ENCODE measurements at places on chromosomes 6 and 20.

DNA sequence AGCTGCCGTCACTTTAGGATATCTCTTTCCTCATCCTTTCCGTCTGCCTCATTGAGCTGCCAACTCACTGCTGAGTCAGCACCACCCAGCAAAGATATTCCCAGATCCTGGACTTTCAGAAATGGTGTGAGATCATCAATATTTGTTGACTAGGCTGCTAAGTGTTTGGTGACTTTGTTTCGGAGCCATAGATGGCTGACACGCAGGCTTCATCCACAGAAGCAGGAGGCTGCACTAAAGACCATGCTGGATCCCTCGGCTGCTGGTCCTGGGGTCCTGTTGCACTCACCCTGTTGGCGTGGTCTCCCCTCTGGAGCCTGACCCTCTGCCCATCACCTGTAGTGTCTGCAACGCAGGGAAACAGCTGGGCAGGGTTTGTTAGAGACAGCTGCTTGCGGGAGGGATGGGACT is 96.5 kb downstream of the ERMARD start:
- DNase-seq: no peak

GRCh38 chr6:135722679-135723078 is 128.8 kb upstream of the PDE7B start:
- DNase-seq: no peak

DNA sequence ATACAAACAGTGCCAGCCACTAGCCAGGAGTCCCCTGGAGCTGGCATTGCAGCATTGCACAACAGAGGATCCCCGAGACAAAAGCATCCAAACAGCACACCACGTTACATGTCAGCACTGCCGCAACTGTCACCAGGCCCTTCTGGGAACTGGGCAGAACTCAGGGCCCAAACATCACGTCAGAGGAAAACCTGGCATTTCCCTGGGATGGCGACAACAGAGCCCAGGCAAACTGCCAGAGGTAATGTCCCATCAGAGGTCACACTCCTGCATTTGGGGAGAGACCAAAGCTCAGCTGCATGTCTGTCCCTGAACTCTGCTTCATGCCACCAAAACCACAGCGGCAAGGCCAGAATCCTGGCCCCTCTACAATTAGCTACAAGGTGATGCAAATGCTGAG is 36.3 kb downstream of the PPP1R3G start:
- no peak for DNase-seq

GRCh38 chr6:8825726-8826125 is 390.4 kb upstream of the SLC35B3 start:
- DNase-seq: no peak

DNA sequence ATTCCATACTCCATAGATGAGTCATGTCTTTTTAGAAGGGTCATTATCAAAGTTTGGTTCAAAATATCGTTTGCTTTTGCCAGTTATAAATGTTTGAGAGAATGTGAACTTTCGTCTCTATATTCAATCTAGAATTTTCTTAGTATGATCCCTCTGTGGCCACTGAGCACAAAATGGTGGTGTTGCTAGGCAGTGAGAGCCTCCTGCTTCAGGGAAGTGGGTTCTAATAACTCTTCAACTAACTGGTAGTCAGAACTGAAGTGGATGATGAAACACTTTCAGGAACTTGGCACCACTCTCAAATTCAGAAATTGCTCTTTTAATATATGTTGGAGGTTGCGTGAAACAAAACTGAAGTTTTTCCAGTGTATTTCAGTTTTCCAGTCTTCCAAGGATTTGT is 125.0 kb upstream of the DOK5 start:
- DNase-seq: no peak

GRCh38 chr20:62826646-62827310 is 9.9 kb downstream of the COL9A3 start:
- no peak for DNase-seq

DNA sequence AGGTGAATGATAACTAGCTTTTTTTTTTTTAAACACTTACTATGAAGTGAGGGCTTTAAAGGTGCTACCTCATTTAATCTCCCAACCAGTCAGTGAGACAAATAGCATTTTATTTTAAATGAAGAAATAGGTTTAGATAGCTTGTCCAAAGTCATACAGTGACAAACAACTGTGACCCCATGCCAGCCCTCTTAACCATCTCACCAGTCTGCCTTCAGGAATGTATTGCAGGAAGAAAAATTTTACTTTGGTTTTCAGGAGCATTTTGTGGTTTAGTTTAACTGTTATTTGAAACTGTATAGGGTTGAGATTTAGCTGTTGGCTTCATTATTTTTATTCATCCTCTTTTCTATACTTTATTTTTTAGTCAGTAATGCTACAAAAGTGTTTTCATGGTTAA is 18.6 kb downstream of the DSE start:
- DNase-seq: no peak

DNA sequence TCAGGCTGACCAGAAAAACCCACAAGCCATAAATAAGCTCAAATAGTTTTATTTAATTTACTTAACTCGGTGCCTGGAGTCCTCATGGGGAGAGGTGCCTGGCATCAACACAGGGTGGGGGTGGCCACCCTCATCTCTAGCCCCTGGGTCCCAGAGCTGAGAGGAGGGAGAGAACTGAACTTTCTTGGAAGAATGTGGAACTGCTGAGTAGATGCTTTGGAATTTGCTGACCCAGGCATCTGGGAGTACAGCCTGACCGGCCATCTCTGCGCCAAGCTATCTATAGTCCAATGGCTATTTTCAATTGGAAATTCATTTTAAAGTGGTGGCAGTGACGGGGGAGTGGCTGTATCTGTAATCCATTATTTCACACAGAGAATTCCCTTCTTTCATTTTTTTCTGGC is 104.8 kb downstream of the CDH26 start:
- no peak for DNase-seq

DNA sequence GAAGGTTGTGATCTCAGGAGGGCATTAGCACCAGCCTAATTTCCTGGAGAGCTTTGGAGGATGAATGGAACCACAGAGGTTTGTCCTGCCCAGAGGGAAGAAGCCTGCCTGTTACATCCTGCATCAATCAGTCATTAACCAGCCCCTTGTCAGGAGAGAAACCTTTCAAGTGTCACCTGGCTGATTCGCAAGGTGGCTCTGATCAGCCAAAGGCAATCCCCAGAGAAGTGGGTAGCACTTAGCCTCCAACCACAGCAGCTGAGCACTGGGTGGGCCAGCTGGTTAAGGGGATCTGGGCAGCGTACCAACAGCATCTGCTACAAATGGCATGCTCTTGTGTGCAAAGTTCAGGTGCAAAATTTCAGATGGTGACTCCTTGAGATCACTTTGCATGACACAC is 26.9 kb downstream of the ANKEF1 start:
- DNase-seq: no peak

DNA sequence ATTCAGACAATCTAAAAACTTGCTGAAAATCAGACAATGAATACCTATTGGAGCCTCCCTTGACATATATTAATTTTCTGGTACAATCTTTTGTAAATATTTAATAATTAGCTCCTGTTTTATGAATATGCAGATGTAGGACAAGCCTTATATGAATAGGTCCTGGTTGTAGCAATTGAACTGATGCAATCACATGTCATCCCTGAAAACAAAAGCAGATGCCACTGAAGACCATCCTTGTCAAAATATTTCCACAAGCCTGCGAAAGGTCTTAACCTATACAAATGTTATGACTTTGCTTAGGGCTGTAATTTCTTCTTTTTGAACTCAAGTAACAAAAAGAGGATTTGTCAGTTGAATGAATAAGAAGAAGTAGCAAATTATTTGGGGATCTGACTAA is 722.1 kb downstream of the EYS start:
- DNase-seq: no peak

DNA sequence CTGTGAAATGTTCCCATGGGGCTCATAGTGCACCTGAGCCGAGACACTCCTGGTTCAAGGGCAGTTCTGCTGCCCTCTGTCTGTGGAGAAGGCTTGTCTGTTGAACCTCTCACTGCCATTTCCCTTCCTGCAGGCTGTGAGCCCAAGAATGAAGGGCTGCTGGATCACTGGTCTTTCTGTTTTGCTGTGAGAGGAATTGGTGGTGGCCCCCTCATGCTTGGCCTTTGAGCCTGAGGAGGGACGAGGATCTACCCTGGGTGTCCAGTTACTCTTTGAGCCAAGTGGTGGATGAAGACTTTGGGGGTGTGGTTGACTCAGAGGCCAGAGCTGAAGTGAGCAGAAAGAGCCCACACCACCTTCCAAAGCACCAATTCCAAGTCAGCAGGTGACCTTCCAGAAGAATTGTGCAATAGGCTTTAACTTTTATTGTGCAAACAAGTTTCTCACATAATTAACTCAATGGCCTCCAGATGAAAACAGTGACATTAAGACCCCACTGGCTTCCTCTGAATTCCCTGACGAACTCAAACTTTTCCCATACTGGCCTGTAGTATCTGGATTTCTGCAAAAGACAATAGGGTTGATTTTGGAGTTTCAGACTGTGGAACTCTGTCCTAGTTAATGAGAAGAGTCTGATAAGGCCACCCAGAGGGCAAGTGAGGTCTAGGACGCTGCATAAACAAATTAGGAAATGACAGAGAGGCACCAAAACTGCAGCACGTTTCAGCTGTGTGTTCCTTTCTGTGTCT is 101.5 kb downstream of the PHACTR3 start:
- no peak for DNase-seq

- DNase-seq: no peak
These were observed 162.9 kb upstream of the SASH1 start for GRCh38 chr6:148179786-148180185.

GRCh38 chr6:35739645-35740524 is 3.1 kb downstream of the ARMC12 start:
- DNase-seq: no peak

DNA sequence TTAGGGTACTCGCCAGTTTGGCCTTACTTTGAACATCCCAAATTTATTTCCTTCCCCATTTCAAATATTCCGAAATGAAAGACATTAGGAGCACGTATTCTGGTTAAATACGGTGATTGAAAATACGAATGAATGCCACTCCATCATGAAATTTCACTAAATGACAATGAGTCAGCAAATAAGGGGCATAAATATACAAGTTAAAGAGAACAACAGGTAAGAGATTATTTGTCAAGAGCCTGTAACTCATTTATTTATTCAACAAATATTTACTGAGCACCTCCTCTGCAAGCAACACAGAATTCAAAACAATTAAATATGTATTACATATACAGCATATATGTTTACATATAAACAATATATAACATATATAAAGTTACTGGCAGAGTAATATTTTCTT is 44.8 kb downstream of the MYB start:
- DNase-seq: no peak

DNA sequence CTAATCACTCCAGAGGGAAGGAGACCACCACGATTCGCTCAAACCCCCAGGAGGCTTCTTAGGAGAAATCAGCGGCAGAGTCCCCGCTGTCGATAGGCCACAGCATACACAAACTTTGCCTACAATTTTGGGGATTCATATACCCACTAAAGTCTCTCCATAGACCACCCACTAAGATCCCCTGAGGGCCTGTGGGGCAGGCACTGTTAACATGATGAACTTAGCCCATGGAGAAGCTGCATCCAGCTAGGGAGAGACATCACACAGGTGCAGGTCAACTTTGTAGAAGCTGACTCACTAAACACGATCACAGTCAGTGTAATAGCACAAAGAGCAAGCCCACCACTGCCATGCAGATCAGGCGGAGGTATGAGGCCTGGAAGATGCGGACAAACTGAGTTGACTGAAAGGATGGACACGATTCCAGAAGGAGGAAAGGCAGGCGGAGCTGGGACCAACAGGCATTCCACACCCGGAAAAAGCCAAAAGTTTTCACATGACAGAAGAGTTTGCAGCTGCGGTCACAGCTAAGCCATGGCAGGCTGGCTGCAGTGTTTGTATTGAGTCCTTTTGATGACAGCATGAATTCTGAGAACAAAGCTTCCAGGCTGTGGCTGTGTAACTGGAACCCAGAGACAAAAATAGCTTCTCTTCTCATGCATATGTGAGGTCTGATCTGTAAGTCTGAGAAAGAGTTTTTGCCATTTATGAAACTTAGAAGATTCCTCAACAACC is 75.7 kb upstream of the QKI start:
- no peak for DNase-seq

DNA sequence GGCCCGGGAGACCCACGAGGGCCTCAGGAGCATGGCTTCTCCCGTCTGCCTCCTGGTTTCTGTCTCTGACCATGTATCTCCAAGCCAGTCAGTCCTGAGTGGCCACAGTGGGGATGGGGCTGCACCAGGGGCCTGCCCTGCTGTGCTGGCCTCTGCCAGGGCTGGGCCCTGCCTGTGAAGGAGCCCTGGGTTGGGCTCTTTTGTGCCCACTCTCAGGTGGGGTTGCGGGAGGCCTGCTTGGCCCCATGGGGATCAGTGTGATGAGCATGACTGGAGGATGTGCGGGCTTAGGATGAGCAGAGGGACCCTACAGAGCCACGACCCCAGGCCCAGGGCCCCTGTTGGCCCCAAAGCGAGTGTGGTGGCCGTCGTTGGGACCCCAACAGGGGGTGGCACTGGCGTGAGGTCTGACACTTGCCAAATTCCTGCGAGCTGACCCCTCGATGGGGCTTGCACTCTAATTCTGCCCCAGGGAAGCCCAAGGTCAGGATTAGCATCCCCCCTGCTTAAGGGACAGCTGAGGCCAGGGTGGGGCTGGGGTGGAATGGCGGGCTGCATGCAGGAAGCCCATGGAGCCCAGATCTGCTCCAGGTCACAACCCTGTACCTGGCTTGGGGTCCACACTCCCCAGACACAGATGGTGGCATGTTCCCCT is 90.0 kb upstream of the BHLHE23 start:
- DNase-seq: peak; percentile 0

- DNase-seq: no peak
These were observed 243.1 kb upstream of the PREP start for GRCh38 chr6:105645958-105646357.

DNA sequence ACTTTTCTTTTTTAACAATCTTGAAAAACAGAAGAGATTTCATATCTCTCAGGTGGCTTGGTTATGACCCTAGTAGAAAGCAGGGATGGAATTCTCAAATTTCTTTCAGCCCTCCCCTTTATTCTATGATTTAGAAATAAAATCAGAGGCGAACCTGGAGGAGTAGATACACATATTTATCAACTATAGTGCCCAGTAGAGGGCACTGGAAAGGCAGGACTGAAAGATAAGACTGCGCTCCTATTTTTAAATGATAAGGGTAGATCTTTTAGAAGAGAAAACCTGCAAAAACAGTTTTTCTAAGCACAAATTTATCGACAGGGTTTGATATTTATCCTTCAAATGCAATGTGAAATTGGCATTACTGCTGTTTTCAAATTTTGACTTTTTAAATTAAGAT is 1296.6 kb downstream of the EPHA7 start:
- no peak for DNase-seq

Measured in nephron progenitor cell (in vitro differentiated cells).